COLO829 (cell line): ENCODE measurements at places on chromosomes 13 and 19.

- DNase-seq = no peak
These were observed 73.7 kb downstream of the UQCRFS1 start for GRCh38 chr19:29139227-29139626.

DNA sequence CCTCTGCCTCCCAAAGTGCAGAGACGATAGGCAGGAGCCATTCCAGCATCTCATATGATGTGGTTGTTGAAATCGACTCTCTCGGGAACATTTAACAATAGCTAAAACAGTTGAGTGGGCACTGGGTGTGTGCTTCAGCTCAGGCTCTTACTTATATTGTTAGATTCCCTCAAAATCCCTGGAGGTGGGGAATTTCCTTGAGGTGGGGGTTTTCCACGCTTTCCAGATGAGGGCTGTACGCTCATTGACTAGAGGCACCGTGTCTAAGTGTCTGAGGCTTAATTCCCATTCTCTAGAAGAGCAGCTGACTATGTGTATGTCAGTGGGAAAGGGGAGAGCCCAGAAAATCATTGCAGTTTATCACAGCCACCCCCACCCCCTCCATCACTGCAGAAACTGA lies 10.8 kb upstream of the GRAMD1A start:
- no peak for DNase-seq

DNA sequence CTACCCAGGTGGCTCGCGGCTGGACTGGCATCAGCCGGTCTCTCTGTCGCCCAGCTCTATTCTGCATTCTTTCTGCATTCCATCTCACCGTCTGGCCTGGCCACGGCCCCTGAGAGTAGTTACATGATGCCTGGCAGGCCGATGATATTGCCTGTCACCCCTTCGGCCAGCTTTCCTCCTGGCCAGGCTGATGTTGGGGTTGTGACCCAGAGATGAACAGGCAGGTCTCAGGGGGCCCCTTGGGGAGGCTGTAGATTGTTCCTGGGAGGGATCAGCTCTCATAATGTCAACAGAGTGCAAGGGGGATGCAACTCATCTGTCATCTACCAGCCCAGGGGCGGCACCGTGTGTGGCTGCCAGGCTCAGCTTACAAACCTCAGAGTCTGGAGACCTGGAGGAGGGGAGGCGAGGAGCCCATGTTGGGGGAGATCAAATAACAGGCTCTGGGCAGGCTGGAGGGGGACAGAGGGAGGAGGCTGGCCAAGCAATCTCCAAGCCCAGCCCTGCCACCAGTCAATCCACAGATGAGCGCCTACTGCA lies 13.6 kb upstream of the FBXO17 start:
- DNase-seq = no peak

- DNase-seq = no peak
These were observed 106.4 kb downstream of the INSR start for GRCh38 chr19:7187605-7188339.

- DNase-seq = no peak
These were observed 41.2 kb upstream of the TUBGCP3 start for GRCh38 chr13:112629161-112629560.

GRCh38 chr19:46624958-46625661 lies at the start of gene PTGIR:
TSS of gene PTGIR (minus strand) at chr19:46625089. CDS start at chr19:46624225, 864 bp downstream.
- no peak for DNase-seq

DNA sequence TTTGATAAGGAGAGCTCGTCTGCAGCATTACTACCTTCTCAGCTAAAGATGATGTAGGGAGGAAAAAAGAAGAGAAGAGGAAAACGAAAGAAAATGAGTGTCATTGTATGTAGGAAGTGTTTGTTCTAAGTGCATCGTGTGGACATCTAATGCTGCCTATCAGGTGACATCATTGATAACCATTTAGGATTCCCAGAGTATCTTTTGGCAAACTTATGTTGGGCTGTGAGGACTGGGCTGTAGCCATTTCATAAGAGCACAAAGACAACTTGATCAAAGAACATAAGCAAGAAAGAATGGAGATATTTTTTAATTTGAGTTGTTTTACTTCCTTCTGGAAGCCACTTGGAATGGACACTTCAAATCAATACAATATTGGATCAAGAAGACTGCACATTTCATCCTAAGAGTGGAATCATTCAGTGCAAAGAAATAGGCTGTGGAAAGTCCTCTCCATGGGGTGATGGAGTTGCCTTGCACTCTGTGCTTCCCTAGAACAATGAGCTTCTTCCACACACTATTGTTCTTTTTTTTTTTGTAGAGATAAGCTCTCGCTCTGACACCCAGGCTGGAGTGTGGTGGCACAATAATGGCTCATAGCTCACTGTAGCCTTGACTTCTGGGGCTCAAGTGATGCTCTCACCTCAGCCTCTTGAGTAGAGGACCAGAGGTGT lies 52.4 kb upstream of the UBL3 start:
- no peak for DNase-seq
